ENCODE measurements at places on chromosomes 4 and X. TPM values are rescaled to one million over a fixed set of nuclear protein-coding genes. Genes with fewer than 3 reads are reported as not detected.

ZRSR2 gene
- total RNA-seq: 6.2 TPM

CT55 gene
- 2.5 TPM for total RNA-seq

IGSF1 gene
- 11.0 TPM for total RNA-seq

DNA sequence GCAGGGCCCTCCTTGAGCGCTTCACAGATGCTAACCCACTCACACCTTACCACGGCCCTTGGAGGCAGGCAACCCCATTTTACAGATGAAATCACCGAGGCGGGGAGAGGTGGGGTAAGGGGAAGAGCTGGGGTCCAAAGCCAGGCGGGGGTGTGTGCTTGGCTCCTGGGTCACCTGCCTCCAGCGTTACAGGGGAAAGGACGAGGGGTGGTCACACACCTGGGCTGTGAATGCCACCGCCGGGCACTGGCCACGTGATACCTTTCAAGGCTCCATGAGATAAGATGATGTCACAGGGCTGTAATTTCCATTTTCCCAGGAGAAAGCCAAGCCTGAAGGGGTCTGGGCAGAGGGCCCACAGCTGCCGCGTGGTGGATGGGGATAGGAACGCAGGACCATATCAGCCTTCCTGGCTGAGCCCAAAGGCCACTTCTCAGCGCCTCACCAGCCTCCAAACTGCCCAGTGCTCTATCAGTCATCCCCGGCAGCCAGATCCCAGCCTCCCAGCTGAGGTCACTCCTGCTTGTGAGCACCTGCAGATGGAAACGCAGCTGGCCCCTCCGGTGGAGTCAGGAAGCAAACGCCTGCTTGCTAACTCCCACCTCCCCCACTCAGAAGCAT is 62.4 kb upstream of the CRMP1 start:
- no peak for DNase-seq

All from prostate gland (tissue), 2 donors.